ENCODE measurements at places on chromosomes 7 and 10.

GRCh38 chr10:103273041-103273441 is 3.9 kb upstream of the INA start:
- no peak for DNase-seq

DNA sequence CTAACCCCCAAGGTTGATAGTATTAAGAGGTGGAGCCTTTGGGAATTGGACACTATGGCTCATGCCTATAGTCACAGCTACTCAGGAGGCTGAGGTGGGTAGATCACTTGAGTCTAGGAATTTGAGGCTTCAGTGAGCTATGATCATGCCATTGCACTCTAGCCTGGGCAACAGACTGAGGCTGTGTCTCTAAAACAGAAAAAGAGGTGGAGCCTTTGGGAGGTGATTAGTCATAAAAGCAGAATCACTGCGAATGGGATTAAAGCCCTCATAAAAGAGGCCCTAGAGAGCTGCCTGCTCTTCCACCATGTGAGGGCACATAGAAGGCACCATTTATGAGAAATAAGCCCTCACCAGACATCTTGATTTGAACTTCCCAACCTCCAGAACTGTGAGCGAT is 81.9 kb downstream of the SKAP2 start:
- no peak for DNase-seq

DNA sequence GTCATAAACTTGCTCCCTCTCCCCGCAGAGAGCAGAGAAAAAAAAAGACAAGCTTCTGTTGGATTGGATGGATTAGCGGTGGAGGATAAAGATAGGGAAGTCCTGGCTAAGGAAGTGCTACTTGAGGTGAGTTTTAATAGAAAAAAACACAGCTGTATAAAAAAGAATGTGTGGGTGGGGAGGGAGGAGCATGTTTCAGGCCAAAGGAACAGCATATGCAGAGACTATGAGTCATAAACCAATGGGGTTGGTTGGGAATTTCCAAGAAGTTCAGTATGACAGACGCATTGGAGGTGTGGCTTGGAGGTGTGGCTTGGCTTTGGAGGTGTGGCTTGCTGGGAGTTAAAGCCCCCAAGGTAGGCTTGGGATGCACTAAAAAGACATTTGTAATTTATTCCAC is 103.0 kb upstream of the LSM8 start:
- no peak for DNase-seq

GRCh38 chr10:4686644-4686996 is 139.4 kb upstream of the AKR1E2 start:
- no peak for DNase-seq

- no peak for DNase-seq
Measured at GRCh38 chr10:117094856-117095255, 43.2 kb downstream of the VAX1 start.

DNA sequence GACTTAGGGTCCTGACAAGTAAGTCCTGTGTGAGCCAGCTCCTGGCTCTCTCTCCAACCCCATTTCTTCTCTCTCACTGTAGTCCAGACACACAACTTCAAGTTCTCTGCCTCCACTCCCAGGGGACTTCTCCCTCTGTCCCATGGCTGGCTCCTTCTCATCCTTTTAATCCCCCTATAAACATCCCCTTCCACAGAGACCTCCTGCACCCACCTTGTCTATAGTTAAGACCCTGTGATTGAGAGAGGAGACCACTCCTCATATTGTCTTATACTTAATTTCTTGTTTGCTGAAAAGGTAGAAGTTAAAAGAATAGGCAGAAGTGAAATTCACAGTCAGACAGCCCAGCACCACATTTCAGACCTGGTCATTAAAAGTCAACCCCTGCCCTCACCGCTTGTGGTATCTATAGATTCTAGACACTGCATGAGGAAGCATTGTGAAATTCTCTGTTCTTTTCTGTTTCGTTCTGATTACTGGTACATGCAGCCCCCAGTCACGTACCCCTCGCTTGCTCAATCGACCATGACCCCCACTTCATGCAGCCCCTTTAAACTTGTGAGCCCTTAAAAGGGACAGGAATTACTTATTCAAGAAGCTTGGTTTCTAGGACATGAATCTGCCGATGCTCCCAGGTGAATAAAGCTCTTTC is 125.6 kb upstream of the FRMD4A start:
- no peak for DNase-seq

GRCh38 chr10:55551603-55552002 is 750.6 kb upstream of the PCDH15 start:
- DNase-seq: no peak

- no peak for DNase-seq
Measured at GRCh38 chr10:111732166-111732785, 451.3 kb downstream of the GPAM start.

GRCh38 chr7:71208881-71209280 is 76.9 kb downstream of the GALNT17 start:
- no peak for DNase-seq

DNA sequence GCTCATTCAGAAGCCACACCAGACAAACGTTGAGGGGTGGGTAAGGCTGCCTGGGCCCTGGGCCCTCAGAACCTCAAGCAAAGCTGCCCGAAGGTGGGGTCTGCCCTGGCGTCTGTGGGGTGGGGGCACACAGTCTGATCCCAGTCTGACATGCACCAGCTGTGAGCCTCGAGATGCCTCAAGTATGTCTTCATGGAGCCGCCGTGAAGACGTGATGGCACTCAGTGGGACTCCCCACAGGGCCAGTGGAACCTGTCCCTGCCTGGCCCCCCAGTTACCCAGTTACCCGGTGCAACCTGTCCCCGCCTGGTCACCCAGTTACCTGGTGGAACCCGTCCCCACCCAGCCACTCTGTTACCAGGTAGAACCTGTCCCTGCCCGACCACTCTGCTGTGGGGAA is 351.2 kb downstream of the PTPRN2 start:
- no peak for DNase-seq

Data from T follicular helper cell (primary cell).